ENCODE measurements at places on chromosomes 3 and 15.
A peak's percentile ranks its signal among the peaks of the same experiment; 100 is the strongest.

- no peak for DNase-seq
Observed at GRCh38 chr15:72168131-72168807, 29.3 kb downstream of the GRAMD2A start.

- DNase-seq: peak; percentile 86
Observed at GRCh38 chr15:55408012-55408928, at the start of the genes CCPG1 and PIERCE2. CCPG1 (minus strand) TSS chr15:55408359; CDS start chr15:55389424, 18,935 bp downstream. PIERCE2 (plus strand) TSS chr15:55408495; CDS start chr15:55408769, 274 bp downstream.

DNA sequence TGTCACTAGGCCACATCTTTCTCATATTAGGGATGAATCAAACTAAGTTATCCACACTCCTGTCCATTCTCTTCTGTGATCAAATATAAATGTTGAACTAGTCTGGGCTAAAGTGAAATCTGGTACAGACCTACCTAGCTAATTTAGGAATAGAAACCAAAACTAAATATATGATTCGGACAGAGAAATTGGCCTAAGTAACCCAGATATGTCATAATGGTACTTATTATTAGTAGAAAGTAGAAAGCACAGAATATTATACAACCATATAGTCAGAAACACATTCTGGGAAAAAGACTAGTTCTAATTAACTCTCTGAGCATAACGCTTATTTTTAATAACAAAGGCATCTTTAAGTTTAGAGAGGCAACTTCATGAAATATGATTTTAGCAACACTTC lies 389.0 kb downstream of the LSAMP start:
- no peak for DNase-seq

DNA sequence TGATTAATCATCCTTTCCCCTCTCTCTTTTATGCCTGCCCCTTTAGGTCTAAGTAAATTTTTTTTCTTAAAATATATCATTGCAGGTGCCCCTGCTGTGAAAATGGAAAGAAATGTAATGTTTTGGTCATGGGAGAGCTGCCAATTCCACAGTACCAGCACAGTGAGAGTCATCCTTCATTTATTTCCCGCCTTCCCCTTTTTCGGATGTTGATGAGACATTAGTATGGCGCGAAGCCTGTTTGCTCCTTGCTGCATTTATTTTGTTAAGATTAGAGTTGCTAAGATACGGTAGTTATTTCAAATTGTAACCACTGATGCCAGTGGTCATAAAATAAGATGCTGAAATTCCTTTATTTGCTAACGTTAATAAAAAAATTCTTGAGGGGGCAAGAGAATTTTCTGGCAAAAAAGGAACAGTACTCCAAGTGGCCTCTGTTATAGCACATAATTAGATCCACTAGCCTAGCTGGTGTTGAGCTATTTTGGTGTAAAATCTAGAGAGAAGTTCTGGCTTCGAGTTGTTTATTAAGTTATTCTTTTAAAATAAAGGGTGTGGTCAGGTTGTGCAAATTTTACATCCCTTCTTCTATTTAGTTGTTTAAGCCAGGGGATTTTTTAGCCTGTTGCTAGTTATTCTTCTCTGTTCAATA lies 62.8 kb downstream of the MDFIC2 start:
- DNase-seq: no peak

DNA sequence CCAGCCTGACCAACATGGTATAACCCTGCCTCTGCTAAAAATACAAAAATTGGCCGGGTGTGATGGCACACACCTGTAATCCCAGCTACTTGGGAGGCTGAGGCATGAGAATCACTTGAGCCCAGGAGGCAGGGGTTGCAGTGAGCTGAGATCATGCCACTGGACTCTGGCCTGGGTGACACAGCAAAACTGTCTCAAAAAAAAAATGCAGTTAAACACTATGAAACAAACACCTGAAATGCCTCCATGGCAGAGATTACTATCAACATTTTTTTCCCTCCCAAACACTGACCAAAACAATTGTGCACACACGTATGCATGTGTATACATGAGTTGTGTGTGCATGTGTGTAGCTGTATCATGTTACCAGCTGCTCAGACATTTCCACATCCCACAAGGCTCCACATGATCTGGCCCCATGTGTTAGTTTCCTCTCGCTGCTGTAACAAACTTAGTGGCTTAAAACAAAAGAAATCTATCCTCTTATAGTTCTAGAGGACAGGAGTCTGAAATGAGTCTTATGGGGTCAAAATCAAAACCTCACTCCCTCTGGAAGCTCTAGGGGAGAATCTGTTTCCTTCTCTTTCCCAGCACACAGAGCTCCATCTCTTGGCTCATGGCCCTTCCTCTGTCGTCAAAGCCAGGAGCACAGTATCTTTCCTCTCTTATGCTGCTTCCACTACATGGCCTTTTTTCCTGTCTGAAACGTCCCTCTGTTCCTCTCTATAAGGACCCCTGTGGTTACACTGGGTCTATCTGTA lies 34.5 kb downstream of the SLC41A3 start:
- no peak for DNase-seq

- DNase-seq: no peak
Observed at GRCh38 chr3:153856932-153857331, 264.3 kb upstream of the ARHGEF26 start.

- DNase-seq: no peak
Observed at GRCh38 chr3:127796045-127796830, 26.1 kb downstream of the MGLL start.

GRCh38 chr15:70375006-70375431 lies 277.3 kb upstream of the TLE3 start:
- no peak for DNase-seq

DNA sequence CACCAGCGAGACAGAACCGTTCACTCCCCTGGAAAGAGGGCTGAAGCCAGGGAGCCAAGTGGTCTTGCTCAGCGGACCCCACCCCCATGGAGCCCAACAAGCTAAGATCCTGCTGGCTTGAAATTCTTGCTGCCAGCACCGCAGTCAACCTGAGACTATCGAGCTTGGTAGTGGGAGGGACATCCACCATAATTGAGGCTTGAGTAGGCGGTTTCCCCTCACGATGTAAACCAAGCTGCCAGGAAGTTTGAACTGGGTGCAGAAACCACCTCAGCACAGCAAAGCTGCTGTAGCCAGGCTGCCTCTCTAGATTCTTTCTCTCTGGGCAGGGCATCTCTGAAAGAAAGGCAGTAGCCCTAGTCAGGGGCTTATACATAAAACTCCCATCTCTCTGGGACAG lies 151.0 kb downstream of the MBNL1 start:
- DNase-seq: no peak

- DNase-seq: no peak
Observed at GRCh38 chr3:159911664-159912037, 77.0 kb upstream of the IL12A start.

DNA sequence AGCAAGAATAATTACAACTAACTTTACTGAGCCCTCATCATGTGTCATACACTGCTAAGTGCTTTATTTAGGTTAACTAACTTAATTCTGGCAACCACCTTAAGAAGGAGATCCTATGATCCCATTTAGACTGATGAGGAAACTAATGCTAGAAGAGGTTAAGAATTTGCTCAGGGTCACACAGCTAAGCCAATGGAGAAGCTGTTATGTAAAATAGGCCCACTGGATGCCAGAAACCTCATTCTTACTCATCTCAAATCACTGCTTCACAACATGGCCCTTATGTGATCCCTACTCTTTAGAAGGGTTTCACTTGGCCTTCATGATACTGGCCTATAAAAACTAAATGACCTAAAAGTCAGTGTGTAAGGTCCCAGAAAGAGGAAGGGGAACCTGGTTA lies 41.2 kb downstream of the IMPG2 start:
- DNase-seq: no peak

GRCh38 chr3:153967260-153967659 lies 153.9 kb upstream of the ARHGEF26 start:
- no peak for DNase-seq

DNA sequence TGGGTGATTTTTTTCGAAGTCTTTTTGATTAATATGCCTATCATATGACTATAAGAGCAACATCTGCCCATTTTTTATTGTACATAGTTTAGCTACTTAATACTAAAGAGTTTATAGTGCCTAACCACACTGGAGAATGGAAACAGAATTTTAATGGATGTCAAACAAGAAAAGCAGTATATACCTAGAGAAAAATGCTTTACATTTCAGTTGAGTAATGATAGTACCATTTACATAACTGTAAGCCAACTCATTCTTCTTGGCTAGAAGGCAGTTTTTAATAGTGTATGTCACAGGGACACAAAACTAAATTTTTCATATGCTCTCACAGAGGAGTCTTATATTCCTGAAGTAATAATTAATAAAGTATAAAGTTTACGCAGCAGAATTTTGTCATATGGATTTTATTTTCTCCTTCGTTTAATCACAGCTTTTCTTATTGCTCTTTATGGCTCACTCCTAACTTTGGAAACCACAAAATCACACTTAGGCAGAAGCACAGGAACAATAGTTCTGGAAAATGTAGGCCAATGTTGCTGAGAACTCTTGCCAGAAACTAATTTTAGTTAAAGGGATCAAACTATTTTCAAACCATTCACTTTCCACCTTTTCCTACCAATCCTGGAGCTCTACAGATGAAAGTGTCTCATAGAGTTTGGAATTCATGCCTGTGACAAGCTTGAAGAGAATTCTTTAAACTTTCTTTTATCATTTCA lies 243.6 kb downstream of the ZIC1 start:
- no peak for DNase-seq

DNA sequence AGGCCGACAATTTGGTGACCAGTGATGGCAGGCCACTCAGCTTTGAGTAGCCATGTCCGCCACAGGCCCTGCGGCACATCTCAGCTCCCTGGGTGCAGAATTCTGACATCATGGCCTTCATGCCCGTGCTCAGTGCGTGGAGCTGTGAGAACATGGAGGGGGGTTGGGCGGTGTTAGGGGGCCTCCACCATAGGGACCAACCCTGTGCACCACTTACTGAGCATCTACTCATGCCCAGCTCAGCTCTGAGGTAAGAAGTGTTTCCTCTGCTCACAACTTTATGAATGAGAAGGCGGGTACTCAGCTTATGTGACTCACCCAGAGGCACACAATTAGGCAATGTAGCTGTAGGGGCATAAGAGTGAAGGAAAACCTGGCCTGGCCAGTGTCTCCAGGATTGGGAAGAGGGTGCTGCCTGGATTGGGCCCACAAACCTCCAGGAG lies 10.5 kb downstream of the ACOX2 start:
- no peak for DNase-seq

DNA sequence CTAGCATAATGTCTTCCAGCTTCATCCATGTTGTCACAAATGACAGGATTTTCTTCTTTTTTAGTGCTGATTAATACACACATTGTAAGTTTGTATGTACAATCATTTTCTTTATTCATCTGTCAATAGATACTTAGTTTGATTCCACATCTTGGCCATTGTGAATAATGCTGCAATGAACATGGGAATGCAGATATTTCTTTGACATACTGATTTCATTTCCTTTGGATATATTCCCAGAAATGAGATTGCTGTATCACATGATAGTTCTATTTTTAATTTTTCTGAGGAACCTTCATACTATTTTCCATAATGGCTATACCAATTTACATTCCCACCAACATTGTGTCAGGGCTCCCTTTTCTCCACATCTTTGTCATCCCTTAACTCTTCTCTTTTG lies 117.9 kb downstream of the MEIS2 start:
- DNase-seq: no peak

GRCh38 chr15:57785959-57786358 lies 79.4 kb downstream of the POLR2M start:
- DNase-seq: no peak

- DNase-seq: no peak
Observed at GRCh38 chr15:96416934-96417759, 86.6 kb downstream of the NR2F2 start.

GRCh38 chr3:116930786-116931185 lies 221.2 kb downstream of the TUSC7 start:
- DNase-seq: no peak

GRCh38 chr15:41018534-41018933 lies 65.3 kb downstream of the CHAC1 start:
- no peak for DNase-seq

GRCh38 chr15:58951388-58952007 lies 18.0 kb upstream of the SLTM start:
- no peak for DNase-seq

GRCh38 chr3:125032683-125033082 lies 23.1 kb downstream of the HEG1 start:
- no peak for DNase-seq

GRCh38 chr3:183114384-183115178 lies 15.3 kb upstream of the MCCC1 start:
- no peak for DNase-seq

DNA sequence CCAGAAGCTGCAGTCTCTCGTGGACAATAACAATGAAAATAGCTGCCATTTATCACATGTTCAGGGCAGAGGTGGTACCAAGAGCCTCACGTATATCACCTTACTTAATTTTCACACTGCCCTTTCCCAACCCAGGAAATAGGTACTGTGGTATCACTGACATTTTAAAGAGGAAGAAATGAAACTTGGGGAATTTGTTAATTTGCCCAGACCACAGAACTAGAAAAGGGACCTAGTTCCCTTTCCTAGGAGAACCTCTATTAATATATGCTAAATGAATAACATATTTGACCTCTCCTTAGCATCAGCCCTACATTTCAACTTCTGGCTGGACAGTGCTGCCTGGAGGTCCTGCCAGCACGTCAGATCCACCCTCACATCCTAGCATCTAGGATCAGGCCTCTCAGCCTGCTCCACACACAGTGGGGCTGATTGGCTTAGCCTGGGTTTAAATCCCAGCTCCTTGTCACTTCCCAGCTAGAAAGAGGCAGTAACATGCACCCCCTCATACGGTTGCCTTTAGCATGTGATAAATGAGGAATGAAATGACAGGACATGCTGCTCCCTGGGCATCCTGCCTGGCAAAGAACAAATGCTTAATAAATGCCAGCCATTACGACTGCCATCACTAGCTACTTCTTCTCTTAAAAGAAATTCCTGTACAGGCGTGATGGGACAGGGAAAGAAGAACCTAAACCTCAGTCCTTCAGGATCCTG lies 95.1 kb upstream of the TNFAIP8L3 start:
- no peak for DNase-seq

- DNase-seq: no peak
Observed at GRCh38 chr3:39278616-39278935, 1.3 kb downstream of the CX3CR1 start.

DNA sequence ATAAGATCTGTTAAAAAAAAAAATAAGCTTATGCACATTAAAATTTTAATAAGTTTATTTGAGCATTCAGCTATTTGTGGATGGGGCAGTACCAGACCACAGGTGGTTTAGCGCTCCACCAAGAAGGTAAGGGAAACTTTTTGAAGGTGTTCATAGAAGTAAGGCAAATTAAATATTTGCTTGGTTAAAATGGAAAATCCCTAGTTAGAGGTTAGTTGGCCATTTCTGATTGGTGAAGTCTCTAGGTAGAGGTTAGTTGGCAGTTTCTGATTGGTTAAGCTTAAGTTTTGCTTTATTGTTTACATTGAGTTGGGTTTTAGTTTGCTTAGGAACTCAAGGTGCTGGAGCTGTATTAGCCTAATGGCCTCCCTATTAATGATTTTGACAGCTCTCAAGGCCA lies 30.7 kb downstream of the SCN11A start:
- no peak for DNase-seq

All from CD4-positive, alpha-beta T cell treated with Interleukin-6 for 4 hours (primary cell).